Spleen (tissue), 13 donors: ENCODE measurements at places on chromosomes 16 and 17. TPM values are rescaled to one million over a fixed set of nuclear protein-coding genes. Genes with fewer than 3 reads are reported as not detected.
A peak's percentile ranks its signal among the peaks of the same experiment; 100 is the strongest.

DNA sequence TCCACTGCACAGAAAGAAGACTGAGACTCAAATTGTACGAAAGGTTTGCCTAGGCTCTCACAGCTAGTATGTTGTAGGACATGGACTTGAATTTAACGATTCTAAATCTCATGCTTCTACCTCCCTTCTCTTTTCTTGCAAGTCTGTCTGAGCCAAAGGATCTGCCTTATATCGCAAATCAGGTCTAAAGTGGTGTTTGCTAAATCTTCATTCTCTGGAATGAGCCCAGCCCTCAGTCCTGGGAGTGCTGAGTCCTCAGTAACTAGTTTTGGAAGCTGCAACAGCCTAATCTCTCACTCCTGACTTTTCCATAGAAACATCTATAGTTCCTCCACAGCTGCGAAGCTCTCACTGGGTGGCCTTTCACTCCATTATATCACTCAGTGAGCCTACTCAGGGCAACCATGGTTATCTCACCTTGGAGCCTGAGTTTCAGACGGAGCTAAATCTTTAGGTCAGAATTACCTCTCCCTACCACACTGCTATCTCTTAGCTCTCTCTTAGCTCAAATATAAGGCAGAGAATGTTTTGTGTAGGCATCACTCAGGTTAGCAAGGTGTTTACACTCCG, 575.5 kb upstream of the C16orf82 start:
- DNase-seq = no peak

DNA sequence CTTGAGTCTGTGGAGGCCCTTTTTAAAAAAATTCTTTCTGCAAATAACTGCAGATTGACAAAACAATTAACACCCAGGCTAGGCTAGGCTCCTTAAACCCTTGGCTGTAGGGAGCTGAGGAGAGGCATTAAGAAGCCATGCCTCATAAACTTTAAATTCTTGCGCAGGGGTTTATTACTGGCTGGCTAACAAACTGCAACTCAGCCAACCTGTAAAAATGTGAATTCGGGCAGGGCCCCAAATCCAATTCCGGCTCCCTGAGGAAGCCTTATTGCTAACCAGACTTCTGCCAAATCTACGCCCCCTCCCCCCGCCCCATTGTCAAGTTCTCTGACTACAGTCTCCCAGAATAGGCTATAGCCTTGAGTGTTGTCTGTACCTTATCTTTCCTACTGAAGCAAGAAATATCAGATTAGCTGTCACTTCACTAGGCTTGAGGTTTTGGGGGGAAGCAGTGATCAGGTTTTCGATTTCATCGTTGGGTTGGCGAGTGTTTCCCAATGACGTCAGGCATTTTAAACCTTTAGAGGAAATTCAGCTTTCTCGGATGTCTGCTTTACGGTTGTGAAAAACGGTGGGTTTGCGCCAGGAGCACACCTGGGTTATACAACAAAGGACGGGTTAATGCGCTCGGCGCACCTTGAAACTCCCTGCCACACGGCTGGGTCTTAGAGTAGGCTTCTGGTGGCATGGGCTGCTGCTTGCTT, 2.0 kb downstream of the CDH3 start:
- no peak for DNase-seq

- no peak for DNase-seq
Observed at GRCh38 chr16:86127366-86127765, 228.4 kb downstream of the IRF8 start.

GRCh38 chr17:76386966-76387765, 2.8 kb downstream of the SPHK1 start:
- no peak for DNase-seq

The CIBAR2 gene
- not detected for total RNA-seq

The GFOD2 gene
- total RNA-seq = 41.1 TPM

The COTL1 gene
- 310 TPM for total RNA-seq

GRCh38 chr17:41967921-41968578, 1.5 kb downstream of the CNP start:
- peak; percentile 78 for DNase-seq

The KRTAP2-3 gene
- total RNA-seq = not detected

The PPP1R9B gene
- total RNA-seq = 119 TPM

The EVI2A gene
- total RNA-seq = 28.8 TPM

The CRYM gene
- 1.4 TPM for total RNA-seq

GRCh38 chr17:78219396-78220150, 5.5 kb downstream of the BIRC5 start:
- no peak for DNase-seq

The HSD11B2 gene
- total RNA-seq = 18.3 TPM

DNA sequence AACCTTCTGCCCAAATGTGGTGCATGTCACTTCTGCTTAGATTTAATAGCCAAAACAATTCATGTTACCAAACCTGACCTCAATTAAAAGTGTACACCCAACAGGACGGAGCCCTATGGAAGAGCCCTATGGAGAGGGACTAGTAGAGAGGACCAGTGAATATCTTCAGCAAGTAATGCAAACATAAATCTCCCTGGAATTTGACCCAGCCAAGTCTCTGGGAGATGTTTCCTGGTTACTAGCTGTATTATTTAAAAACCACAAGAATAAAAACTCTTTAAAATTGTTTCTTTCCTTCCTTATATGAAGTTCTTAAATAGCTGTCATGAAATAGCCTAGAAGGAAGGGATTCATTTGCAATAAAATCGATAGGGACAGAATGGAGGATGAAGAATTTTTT, 255.8 kb downstream of the CDH11 start:
- no peak for DNase-seq

- DNase-seq = no peak
Observed at GRCh38 chr16:21088646-21089538, 61.8 kb downstream of the DNAH3 start.

DNA sequence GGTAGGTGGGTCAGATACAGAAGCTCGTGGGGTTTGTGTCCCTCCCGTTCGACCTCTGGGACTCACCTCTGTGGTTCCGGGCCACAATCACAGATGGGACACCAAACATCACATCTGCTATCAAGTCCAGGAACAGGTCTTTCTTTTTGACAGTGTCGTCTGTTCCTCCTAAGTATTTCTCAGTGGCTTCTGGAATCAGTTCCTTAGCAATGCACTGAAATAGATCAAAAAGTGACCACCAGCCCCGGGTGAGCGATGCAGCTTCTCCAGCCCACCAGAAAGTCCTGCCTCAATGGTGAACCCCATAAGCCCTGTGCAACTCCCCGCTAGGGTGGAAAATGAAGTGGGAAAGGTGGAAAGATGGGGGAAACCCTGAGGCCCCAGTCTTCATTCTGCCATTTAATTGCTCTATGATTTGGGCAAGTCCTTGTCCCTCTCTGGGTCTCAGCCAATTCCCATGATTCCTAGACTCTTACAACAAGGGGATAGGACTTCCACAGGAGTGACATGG, 22.4 kb downstream of the CES1 start:
- no peak for DNase-seq

The CTDNEP1 gene
- 85.8 TPM for total RNA-seq

DNA sequence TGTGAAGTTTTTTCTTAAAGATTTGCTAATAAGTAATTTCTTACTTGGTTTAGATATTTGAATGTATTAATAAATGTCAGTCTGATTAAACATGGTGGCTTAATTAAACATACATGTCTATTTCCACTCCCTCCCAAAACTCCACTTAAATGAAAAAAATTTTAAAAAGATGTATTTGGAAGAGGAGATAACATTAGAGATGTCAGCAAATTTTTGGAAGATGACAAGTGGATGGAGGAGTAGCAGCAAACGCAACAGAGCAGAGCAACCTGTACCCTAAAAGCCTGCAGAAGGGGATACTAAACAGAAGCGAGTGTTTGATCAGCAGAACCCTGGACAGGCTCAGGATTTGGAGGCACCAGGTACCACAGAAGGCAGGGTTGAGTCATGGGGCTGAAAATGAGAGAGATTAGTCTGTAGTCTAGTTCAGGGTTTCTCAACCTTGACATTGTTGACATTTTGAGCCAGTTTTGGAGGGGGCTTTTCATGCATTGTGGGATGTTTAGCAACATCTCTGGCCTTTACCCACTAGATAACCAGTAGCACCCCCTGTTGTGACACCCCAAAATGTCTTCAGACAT, 17.8 kb downstream of the LUC7L3 start:
- no peak for DNase-seq

DNA sequence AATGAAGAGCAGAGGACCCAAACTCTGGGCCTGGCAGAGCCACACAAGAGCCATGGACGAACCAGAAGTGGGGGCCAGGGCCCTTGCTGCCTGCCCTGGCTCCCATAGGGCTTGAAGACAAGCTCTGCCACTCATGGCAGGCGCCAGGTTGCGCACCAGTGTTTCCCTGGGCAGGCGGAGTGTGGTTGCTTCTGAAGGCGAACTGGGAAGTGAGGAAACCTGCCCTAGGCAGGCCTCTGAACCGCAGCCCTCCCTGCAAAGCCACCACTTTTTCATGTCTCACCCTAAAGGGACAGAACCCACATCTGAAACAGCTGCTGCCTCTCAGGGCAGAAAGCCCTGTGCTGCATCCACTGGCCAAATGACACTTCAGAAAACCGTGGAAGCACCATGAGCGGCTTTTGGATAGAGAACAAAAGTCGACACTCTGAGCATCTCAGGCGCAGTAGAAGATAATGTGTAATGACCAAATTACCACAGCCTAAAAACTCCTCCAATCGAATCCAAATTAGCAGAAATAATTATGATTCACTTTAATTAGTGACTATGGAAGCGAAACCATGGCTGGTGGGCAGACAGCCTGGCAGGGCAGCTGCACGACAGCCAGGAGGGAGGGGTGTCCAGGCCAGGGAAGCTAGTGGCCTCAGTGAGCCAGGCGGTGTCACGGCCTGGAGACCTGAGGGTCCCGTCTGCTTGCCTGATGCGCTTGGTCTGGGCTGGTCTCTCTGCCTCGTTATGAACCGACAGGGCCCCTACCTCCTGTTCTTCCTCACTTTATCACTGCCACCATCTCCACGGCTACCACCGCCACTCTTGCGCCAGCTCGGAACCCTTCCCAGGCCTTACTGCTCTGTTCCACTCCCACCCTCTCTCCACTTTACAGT, 59.1 kb downstream of the PRMT7 start:
- DNase-seq = peak; percentile 80

DNA sequence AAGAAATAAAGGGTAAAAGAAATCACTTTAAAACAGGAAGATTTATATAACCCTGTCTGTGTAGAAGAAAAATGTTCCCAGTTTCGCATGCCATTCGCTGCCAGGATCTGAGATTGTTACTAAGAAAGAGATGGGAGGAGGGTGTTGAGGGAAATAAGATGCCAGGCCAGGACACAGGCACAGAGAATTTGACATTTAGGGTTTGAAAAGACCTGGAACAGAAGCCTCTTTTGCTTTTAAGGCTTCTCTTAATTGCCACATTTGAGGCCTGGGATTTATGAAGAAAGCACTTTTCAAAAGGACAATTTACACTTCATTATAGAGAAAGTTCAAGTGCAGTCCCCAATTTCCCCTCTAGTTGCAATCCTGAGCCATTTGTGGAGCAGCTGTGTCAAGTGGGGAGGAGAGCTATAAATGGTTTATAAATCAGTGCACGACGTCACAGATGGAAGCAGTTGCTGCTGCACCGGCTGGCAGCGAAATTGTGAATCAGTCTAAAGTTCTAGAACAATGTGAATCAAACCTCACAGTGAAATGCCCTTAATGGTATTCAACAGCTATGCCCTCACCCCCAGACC, 26.5 kb upstream of the C16orf87 start:
- DNase-seq = peak; percentile 41

DNA sequence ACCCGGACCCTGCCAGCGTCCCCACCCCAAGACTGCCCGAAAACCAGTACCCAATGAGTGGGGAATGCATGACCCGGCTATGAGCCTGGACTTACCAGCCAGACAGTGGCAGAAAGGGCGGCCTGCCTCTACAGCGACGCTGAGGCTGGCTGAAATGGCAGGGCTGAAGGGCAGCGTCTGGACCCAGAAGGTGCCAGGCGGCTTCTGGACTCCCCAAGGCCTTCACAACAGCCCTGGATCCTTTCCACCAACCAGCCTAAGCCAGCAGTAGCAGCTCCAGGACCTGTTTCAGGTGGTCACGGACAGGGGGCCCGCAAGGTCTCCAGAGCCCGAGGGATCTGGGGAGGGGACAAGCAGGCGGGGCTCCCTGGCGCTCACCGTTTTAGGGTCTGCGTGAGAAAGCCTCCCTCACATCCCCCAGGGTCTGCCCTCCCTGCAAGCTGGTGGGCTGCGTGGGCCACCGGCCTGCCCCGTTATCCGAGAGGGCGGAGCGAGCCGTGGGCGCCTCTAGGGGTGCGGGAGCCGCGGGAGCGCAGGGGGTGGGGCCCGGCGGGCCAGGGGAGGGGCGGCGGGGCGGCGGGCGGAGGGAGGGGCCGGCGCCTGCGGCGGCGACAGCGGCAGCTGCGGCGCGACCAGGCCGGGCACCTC, at the start of gene RIPOR1:
RIPOR1 (plus strand) TSS at position 608 of the 648 bp plus-strand sequence. CDS start 9,618 bp downstream, outside the sequence.
- DNase-seq = peak; percentile 92

- no peak for DNase-seq
Observed at GRCh38 chr17:5236938-5237540, 2.4 kb upstream of the SCIMP start.

The OR2C1 gene
- not detected for total RNA-seq

- DNase-seq = no peak
Observed at GRCh38 chr17:33260638-33261037, 32.5 kb downstream of the ASIC2 start.

DNA sequence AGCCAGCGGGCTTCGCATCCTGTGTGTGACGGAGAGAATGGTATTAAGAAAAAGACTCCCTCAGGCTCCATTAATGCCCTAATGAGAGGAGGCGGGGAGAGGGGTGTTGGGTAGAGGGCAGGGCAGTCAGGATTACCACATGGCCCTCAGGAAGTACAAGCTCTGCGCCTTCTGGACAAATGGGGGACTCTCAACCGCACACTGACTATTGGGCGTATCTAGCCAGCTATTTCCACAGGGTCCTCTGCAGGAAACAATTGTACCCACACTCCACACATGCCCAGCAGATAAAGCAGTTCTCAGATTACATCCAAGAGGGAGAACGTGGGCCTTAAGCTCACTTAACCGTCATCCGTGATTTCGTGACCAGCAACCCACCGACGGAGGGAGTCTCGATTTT, 14.7 kb downstream of the NXN start:
- no peak for DNase-seq

GRCh38 chr16:66652661-66653360, 43.7 kb downstream of the CMTM4 start:
- DNase-seq = no peak

The CBX2 gene
- 6.2 TPM for total RNA-seq

- DNase-seq = no peak
Observed at GRCh38 chr17:3802461-3803307, 1.7 kb upstream of the ITGAE start.

The KRTAP2-1 gene
- not detected for total RNA-seq

The RAB37 gene
- total RNA-seq = 17.4 TPM

The CD300E gene
- total RNA-seq = 15.0 TPM
